M059J (cell line): ENCODE measurements at places on chromosomes 11 and 22. TPM values are rescaled to one million over a fixed set of nuclear protein-coding genes. Genes with fewer than 3 reads are reported as not detected.

DNA sequence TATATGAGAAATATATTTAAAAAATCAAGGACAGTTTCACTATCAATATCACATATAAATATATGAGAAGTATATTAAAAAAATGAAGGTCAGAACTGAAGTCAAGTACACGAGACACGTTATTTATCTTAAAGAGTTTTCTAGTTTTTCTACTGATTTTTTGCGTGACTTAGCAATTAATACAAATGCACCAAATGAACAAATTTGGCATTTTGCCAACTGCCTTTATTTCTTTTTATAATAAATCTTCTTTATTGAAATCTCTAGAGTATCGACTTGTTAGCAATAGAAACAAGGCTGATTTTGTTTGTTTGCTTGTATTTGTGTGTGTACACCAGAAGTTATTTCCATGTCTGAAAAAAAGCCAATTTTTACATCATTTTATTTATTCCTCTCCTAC is 1684.7 kb upstream of the RAG2 start:
- no peak for DNase-seq

DNA sequence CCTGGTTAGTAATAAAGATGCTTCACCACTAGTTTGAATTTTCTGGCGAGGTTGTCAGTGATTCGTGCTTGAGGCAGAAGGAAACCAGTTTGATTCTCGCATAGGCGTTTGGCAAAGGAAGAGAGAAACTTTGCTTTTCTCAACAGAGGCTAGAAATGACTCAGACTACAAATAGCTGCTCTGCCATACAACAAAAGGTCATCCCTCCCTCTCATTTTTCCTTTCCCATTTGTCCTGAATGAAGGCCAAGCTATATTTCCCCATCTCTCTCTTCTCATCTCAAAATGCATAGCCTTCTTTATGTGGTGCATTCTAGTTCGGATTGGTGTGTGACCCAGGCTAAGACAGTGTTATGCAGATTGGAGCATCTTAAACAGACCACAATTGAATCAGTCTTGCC is 741.4 kb downstream of the NTM start:
- DNase-seq, result peak; percentile 70

DNA sequence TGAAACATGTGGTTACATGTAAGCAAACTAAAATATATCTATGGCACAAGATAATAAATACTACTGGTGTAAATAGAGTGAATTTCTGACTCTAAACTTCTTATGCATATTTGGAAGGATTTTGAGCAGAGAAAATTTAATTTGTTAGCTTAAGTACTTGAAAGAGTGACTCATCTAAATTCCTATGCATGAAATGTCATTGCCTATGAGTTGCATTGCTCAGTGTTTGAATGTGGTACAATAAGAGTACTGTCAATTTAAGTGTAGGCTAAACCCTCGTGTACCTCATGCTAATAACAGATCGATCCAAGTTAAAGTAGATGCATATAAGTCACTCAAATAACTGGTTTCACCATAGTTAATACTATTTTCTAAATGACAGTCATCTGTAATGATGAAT is 5.3 kb upstream of the CARD18 start:
- peak; percentile 65 for DNase-seq

GRCh38 chr11:17021511-17021910 is 7.3 kb upstream of the PLEKHA7 start:
- peak; percentile 79 for DNase-seq

DNA sequence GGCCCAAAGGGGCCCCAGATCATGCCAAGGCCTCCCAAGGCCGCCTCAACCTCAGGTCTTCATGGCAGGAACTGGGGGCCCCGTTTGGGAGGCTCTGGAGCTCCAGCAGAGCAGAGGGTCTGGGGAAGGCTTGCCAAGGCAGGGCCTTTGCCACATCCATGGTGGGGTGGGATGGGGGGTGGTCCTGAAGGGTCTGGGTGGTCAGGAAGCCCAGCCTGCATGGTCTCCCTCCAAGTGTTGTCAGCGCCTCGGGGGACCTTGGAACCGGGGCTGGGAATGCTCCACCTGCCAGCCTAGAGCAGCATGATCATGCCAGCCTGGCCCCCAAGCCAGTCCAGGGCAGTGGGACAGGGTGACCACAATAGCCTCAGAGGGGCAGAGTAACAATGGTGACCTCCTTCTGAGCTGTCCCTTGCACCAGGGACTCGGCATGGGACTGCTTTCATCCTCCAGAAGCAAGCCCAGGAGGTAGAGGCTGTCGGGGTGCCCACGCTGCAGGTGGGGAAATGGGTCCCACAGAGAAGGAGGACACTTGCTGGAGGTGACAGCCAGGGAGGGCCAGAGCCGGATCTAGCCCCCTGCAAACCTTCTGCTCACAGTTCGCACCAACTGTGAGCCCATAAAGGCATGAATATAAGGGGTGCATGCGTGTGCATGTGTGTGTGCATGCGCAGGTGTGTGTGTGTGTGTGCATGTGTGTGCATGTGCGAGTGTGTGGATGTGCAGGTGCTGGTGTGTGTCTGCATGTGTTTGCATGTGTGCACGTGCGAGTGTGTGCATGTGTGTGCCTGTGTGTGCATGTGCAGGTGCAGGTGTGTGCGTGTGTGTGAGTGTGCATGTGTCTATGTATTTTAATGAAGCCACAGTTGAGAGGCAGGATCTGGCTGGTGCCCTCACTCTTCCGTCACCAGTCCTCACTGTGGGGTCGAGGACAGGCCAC is 63.8 kb downstream of the MYEOV start:
- DNase-seq, result no peak

- no peak for DNase-seq
Measured at GRCh38 chr11:69134957-69135356, 20.8 kb upstream of the SMIM38 start.

GRCh38 chr11:72670041-72670440 is 4.2 kb downstream of the PDE2A start:
- DNase-seq, result no peak

DNA sequence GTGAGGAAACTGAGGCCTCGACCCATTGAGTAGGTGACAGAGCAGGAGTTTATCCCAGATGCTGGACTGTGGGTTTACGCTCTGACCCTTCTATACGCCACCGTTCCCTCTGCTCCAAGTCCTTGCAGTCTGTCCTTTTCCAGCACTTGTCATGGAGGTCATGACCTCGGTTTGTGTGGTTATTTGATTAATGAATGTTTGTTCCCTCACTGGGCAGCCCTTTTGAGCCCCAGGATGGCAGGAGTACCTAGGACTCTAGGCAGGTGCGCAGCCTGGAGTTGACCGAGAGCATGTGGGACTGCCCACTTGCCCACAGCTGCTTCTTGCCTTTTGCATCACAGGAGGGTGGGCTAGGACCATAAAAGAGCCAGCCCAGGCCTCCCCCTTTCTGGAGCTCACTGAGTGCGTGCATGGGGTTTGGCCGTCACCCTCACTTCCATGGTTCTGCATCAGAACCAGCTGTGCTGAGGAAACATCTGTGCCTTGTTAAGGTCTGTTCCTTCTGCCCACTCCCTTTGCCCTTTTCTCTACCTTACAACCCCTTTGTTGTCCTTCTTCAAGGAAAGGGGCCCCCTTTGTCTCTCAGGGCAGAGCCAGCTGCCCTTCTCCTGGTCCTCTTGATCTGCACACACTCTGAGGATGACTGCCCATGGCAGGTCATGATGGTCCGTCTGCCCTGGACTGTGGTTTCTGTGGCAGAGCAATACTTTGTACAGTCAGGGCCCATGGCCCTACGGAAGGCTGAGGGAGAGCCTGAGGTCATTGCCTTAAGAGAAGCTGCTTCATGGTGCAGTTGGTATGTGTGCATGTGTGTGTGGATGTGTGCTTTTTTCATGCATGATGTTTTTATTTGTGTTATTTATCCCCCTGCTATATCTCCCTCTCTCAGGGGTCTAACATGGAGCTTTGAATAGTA is 38.2 kb downstream of the BMAL1 start:
- peak; percentile 85 for DNase-seq

- no peak for DNase-seq
Measured at GRCh38 chr11:772429-773390, 4.6 kb downstream of the GATD1 start.

- DNase-seq, result no peak
Measured at GRCh38 chr11:18890615-18891014, 48.6 kb downstream of the MRGPRX1 start.

- DNase-seq, result peak; percentile 20
Measured at GRCh38 chr11:116703421-116703820, 69.4 kb downstream of the BUD13 start.

DNA sequence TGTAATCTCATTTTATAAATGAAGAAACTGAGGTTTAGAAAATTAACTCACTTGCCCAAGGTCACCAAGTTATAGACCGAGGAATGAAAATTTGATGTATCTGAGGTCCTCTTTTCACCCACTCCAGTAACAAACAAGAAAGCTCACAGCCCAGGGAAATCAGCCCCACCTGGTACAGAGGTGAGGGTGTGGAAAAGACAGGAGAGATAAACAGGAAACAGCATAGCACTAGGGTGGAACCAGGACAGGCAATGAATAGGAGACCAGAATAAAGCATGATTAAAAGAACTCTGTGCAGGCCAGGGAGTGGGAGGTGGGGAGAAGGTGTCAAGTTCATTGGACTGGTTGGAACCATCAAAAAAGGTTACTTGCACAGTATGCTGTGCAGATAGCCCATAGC is 46.2 kb upstream of the SMCO4 start:
- no peak for DNase-seq

DNA sequence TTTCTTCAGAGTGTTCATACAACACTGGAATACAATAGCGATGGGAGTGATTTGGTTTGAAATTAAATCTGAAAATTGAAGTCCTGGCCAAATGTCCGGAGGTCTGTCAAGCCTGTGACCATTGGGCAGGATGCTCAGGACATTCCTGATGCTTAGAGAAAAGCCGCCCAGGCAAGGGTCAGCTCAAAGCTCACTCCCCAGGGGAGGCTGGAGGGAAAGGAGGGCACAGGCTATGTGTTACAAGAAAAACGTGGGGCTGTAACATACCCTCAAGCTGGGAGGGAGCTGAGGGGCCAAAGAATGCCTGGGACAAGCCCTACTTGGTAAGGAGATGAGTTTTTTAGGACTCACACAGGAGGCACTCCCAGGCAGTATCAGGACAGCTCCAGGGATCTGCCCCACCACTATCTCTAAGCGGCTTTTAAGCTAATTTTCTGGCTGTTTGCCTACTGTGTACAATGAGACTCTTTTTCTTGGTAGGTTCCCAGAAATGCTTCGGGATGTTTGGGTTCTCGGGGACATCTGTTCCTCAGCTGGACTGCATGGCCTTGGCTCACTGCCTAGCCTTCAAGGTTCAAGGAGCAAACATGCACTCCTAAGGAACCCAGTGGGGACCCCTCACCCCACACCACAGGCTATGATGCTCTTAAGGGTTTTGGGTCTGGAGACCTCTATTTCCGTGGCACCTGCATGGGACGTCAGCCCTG is 500.1 kb downstream of the BRD1 start:
- DNase-seq, result no peak

- DNase-seq, result peak; percentile 5
Measured at GRCh38 chr11:78922859-78923625, 348.4 kb upstream of the NARS2 start.

GRCh38 chr11:32555091-32555490 is 28.5 kb upstream of the EIF3M start:
- no peak for DNase-seq

GRCh38 chr22:20129747-20130014 is 1.9 kb upstream of the ZDHHC8 start:
- DNase-seq, result no peak

GRCh38 chr11:121012091-121012490 is 11.8 kb upstream of the TBCEL start:
- no peak for DNase-seq

DNA sequence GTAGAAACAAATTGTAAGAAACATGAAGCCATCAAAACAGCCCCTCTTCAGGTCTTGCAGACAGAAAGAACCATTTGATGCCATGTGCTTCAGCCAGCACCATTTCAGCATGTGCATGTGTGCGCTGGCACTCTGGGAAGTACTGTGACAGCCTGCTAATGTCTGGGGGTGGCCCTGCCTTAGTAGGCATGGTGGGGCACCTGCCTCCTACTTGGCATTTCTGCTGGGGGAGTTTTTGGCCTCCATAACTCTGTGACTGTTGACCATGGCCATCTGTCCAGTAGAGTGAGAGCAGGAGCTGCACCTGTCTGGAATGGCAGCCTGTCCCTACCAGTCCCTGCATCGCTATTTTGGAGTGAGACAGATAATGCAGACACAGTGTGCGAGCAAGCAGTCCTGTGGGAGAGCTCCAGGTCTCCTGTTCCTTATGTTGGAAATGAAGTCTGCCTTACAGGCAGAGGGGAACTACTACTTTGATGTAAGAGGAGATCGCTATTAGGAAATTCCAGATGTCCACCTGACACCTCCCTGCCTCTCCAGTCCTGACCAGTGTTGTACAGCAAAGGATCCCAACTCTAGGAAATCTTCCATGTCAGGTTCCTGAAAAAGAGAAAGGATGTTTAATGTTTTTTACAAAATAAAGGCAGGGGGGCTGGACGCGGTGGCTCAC is 102.5 kb downstream of the ATXN10 start:
- no peak for DNase-seq

DNA sequence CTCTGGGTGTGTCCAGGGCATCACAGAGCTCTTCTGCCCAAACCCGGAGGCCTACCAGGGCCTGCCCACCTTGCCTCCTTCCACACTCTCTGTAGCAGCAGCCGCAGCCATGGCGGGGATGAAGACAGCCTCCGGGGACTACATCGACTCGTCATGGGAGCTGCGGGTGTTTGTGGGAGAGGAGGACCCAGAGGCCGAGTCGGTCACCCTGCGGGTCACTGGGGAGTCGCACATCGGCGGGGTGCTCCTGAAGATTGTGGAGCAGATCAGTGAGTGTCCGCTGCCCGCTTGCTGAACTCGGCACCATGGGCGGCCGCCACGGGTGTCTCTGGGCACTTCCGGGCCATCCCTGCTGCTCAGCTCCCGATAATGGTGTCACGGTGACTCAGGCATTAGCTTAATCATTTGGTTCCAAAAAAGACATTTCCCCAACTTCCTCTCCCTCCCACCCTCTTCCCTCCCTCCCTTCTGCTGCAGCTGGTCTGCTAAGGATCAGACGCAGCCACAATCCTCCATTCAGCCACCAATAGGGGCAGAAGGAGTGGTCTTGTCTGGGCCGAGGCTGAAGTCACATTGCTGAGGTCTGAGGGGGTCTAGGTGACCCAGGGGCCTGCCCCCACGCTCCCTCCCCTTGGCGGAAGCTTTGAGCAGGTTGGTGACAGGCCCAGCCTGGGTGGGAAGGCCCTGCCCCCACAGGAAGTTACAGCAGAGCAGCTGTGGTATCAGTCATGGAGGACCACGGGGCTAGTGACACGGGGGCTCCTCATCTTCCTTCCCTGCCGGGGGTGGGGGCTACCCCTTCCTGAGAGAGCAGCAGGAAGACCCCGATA is 950 bp downstream of the FERMT3 start:
- DNase-seq, result peak; percentile 57

IGSF9B gene
- total RNA-seq, result 0.02 TPM in 1 of 2 replicates, not detected in the other

SHISAL1 gene
- 0.07 and 0.32 TPM in 2 replicates for total RNA-seq

VSIG2 gene
- not detected in 2 replicates for total RNA-seq

MRGPRX4 gene
- total RNA-seq, result not detected in 2 replicates

TCN2 gene
- 5.8 and 6.2 TPM in 2 replicates for total RNA-seq

MS4A6E gene
- 25.8 and 38.5 TPM in 2 replicates for total RNA-seq

PAMR1 gene
- not detected in 2 replicates for total RNA-seq

FXYD6 gene
- 0.12 and 0.86 TPM in 2 replicates for total RNA-seq

BRSK2 gene
- total RNA-seq, result 0.44 TPM in 1 of 2 replicates, not detected in the other

CST6 gene
- 0.20 TPM in 1 of 2 replicates, not detected in the other for total RNA-seq

KDELR3 gene
- total RNA-seq, result 58.5 and 83.7 TPM in 2 replicates

PNPLA3 gene
- total RNA-seq, result 9.4 and 11.8 TPM in 2 replicates

MYOD1 gene
- total RNA-seq, result 0.05 and 0.12 TPM in 2 replicates
